ENCODE measurements at places on chromosomes 3 and 15.

GRCh38 chr3:100740207-100740606 is 30.9 kb downstream of the TFG start:
- no peak for DNase-seq

DNA sequence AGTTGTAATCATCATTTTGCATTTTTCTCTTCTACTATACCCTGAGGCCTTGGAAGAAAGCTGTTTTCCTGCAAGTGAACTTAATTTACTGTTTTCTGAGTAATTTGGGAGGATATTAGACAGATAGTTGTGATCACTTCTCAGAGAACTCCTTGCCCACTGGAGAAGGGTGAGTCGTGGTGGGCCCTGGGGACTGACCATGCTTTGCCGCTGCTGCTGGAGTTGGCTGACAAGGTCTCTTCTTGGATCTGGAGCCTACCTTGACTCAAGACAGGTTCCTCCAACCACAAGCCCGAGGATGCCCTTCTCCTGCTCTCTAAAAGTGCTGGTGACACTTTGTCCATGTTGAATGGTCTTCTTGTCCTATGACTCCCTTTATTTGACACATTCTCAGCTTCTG is 68.4 kb downstream of the KCNAB1 start:
- no peak for DNase-seq

DNA sequence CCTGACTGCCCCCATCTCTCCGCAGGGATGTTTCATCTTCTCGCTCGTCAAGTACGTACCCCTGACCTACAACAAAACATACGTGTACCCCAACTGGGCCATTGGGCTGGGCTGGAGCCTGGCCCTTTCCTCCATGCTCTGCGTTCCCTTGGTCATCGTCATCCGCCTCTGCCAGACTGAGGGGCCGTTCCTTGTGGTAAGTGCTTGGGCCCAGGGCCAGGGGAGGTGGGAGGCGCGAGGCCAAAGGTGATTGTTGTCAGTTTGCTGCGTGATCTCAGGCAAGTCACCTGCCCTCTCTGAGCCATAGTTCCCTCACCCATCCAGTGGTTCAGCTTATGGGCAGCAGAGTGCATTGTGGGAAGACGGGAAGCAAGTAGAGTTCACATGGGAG is 58.5 kb downstream of the GRIP2 start:
- no peak for DNase-seq

- no peak for DNase-seq
Observed at GRCh38 chr3:4503050-4503449, 9.9 kb downstream of the ITPR1 start.

- DNase-seq, result peak; percentile 61
Observed at GRCh38 chr3:128170866-128171516, 17.7 kb downstream of the EEFSEC start.

GRCh38 chr15:62357431-62357830 is 192.3 kb upstream of the C2CD4B start:
- DNase-seq, result no peak

DNA sequence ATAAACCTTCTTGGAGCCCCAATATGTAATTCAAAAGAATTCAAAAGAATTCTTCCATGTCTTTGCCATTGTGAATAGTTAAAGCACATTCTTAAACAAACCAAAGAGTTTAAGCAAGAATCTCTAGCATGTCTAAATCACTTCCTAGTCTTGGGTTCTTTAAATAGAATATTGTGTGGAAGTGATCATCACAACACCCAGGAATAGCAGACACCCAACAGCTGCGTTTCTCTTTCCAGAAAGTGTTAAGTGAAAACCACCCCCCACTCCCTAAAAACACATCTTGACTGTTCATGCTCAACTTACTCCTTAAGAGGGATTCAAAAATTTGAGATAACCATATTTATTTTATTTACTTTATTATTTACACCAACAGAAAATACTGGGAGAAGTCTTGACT is 24.1 kb upstream of the CAPN7 start:
- no peak for DNase-seq

DNA sequence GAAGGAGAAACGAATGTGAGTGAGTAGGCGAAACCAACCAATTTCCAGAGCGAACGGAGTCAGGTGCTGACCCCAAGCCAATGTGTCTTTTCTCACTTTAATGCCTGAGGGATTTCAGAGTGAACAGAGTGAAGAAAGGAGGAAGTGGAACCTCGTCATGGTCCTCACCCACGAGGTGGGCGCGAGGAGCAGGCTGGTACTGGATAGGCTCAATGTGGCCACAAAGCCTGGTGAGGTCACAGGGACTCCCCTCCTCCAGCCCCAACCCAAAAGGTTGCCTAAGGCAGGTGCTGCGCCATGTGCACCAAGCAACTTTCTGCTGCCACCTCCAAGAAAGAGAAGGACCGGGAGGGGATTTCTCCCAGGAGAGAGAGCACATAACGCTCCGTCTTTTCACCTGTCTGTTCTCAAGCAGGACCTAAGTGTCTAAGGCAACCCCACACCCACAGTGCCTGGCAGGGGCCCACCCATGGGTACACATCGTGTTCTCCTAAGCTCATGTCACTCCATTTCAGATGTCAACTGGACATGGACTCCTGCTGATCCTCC is 3.8 kb downstream of the NRROS start:
- no peak for DNase-seq

- DNase-seq, result peak; percentile 78
Observed at GRCh38 chr3:142117056-142117851, 32.1 kb downstream of the TFDP2 start.

DNA sequence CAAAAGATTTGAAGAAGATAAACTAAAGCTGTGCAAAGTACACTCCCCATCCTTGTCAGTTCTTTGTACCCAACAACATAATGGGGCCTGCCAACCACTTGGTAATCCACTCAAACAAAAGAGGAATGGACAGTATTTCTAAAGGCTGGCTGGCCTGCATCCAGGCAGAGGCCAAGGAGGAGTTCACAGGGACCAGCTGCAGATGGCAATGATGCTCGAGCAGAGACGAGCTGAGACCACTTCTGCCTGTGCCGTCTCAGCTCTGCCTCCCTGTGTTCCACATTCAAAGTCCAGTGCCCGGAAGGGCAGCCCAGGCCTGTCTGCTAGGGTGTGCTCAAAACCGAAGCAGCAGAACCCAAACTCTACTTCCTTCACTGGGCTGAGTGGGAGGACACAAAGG is 14.3 kb downstream of the CXCR6 start:
- no peak for DNase-seq

DNA sequence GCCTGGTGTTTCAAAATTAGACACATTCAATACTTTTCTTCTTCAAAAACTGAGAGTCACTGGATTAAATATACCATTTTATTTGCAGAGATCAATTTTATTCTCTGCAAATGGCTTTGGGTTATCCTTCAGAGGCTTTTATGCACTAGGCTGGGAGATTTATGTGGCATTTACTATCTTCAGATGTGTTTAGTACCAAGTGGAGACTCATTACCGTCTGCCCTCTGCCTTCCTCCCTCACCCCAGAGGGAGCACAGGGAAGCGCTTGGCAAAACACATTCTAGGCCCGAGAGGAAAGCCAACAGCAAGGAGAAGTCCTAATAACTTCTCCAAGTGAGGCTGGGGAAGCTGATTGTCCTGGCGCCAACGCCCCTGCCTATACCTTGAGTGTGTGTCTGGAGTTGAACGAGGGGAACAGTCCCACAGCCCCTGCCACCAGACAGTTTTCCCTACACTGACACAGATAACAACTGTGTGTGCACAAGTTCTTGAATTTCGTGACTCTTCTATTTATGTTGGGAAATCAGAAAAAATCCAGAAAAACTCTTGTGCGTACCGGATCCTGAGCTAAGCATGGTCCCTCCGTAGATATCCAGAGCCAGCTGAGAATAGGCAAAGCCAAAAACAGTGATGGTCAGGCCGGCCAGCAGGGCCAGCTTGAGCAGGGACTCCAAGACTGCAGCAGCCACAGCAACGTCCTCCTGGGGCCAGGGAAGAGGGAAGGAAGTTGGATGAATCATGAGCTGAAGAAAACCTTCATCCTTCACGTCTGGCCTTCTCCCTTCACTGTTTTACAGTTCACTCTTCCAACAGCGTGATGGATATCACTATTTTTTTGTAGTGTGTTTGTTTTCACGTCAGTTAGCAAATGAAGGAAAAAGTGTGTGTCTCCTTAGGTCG is 26.6 kb downstream of the RFT1 start:
- DNase-seq, result no peak

DNA sequence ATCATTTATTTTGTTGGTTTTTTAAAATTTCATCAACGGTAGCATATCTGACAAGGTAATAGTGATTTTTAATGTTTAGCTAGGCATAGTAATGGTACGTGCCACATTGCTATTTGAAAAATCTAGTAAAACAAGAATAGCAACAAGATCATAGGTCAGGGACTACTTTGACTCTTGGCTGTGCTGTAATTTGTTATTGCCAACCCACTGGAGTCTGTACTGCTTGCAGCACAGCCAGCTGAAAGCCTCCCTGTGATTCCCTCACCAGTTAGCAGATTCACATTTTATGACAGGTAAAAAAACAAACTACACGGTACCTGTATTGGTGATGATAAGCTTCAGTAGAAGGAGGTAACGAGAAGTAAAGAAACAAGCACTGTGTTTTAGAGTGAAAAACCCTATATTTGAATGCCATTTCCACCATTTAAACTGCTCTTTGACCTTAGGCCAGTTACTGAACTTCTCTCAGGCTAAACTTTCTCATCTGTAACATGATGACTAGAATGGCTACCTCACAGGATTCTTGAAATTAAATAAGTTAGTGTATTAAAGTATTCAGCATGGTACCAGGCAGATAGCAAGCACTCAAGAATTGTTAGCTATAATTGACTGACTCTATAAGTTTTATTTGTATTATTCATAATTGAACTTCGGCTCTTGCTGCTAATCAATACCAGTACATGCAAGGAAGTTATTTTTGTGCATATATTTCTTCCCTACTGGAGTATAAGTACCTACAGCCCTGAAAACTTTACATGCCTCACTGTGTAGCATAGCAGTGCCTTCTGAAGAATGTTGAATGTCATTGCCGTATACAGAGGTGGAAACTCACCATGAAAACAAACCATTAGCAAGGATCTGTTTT is 16.1 kb downstream of the FILIP1L start:
- no peak for DNase-seq

DNA sequence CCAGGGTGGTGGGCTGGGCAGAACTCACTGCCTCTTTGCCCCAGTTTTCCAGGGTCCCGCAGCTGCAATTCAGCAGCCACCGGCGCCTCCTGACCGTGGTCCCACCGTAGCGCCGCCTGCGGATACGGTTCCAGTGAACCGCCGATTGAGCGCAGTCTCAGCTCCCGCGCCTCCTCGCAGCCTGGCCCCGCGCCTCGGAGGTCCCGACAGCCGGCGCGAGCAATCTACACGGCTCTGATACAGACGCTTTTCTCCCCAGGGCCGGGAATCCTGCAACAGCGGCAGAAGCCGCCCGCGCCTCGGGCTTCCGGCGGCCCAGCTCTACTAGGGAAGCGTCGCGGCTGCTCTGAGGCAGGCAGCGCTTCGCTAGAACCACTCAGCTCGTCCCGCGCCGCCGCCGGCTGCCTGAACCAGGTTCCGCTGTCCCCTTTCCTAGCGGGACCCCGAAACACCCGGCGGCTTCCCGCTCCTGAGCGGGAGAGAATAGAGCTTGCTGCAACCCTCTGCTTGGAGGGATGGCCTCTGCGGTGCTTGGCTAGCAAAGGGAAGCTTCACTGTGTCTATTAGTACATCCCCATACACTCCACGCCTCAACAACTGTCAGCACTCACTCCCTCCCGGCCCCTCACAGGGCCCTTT is 3.1 kb downstream of the FOXL2NB start:
- no peak for DNase-seq

GRCh38 chr3:5226783-5227182 is 39.3 kb downstream of the EDEM1 start:
- DNase-seq, result no peak

GRCh38 chr3:157692468-157692867 is 189.3 kb upstream of the VEPH1 start:
- no peak for DNase-seq

DNA sequence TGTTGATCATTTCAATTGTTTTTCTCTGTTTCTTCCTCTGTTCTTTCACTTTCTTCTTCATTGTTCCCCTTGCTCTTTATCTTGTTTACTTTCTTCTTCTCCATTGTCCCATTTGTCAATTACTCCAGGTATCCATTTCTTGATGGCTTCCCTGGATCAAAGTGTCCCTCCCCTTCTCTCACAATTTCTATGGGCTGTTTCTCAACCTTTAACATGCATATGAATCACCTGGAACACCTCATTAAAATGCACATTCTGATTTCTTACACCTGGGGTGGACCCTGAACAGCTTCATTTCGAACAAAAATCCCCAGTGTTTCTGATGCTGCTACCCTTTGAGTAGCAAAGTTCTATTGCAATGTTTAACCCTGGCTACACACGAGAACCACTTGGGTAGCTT is 454.8 kb downstream of the EPHA6 start:
- no peak for DNase-seq

DNA sequence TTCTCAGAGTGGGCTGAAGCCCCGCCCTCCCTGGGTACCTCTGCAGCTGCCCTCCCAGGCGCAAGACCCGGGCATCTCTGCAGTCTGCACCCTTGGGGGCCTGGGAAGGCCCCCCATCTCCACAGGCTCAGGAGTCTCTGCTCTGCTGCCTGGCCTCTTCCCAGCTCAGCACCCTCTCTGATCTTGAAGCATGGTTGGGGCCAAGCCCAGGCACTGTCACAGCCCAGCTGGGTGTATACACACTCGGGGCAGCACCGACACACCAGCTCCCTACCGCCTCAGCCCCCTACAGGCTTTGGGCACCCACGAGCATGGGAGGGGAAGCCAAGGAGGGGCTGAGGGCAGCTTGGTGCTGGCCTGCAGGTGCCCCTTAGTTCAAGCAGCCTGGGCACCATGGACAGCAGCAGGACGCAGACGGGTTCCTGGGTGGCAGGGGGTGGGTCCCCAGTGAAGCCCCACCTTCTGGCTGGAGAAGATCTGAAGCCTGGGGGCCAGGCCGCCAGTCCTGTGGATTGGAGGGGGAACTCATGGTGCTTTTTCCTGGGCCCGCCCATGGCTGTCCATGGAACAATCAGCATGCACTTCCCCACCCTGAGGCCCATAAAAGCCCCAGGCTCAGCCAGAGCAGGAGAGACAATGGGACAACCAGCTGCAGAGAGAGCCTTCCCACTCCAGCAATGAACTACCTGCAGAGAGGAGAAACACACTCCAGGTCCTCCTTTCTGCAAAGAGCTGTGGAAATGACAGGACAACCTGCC is 170.6 kb downstream of the TJP1 start:
- DNase-seq, result no peak

Data from mammary epithelial cell (primary cell).